Esophagus squamous epithelium (tissue), 5 donors: ENCODE measurements at places on chromosomes 2 and 18. TPM values are rescaled to one million over a fixed set of nuclear protein-coding genes. Genes with fewer than 3 reads are reported as not detected.

DNA sequence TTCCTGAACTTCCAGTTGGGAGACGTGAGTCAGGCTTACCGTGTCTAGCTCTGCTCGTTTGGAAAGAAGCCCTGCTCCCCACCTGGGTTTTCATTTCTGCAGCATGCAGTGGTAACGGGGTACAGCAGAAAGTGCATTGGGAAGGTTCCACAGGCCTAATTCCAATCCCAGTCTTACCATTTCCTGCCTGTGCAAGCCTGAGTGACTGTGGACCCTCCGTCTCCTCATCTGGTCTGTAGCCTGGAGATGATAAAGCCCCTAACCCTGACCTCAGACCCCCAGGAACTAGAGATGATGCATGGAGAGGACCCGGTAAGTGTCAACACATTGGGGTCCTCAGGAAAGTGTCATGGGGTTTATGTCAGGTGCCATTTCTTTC is 5.8 kb upstream of the PSD4 start:
- DNase-seq = no peak

DNA sequence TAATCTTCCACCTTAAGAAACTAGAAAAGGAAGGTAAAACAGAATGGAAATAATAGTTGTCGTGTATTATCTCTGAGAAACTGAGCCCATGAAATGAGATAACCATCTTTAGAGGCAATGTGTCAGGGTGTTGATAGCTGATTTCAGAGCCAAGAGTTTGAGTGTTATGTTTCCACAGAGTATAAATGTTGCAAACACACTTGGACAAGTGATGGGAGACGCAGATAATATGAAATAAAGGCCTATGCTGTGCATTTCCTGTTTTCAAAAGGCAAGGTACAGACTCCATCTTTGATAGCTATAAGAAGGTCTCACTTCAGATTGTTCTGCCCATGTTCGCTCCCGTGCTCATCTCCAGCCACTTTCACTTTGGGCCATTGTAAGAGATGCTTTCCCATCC is 25.9 kb upstream of the DNER start:
- no peak for DNase-seq

DNA sequence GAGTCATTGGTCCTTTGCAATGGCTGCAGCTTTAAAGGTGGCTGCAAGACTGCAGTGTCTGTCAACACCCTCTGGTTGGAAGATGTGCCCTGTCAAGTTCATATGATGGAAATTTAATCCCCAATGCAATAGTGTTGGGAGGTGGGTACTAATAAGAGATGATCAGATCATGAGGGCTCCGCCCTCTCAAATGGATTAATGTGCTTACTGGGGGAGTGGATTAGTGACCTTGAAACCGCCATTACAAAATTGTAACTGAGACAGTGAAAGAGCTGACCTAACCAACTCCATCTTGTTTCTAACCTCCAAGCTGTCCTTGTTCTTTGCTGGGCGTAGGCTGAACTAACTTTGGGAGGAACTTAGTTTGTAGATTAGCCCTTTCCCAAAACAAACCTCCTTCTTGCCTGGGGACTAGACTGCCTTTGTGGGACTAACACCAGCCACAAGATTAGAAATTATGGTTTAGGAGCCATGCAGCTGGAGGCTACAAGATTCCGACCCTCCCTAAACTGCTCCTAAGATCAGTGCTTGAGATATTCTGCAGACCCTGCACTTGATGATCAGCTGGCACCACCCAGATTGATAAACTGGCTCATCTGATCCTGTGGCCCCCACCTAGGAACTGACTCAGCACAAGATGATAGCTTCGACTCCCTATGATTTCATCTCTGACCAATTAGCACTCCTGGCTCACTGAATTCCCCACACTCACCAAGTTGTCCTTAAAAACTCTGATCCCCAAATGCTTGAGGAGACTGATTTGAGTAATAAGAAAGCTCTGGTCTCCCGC is 13.7 kb downstream of the MYCN start:
- no peak for DNase-seq

DNA sequence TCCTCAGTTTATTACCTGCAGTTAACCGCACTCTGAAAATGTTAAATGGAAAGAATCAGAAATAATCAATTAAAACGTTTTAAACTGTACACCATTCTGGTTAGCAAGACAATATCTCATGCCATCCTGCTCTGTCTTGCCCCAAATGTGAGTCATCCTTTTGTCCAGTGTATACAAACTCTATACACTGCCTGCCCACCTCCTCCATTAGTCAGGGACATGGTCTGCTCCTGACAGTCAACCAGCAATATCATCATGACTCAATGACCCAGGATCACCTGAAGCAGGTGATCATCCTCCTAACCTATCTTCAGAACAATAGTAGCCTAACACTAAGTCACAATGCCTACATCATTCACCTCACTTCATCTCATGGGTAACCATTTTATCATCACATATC is 214.7 kb downstream of the KCNH7 start:
- DNase-seq = no peak

- DNase-seq = no peak
These were observed 204.9 kb upstream of the PXDN start for GRCh38 chr2:1949265-1949664.

DNA sequence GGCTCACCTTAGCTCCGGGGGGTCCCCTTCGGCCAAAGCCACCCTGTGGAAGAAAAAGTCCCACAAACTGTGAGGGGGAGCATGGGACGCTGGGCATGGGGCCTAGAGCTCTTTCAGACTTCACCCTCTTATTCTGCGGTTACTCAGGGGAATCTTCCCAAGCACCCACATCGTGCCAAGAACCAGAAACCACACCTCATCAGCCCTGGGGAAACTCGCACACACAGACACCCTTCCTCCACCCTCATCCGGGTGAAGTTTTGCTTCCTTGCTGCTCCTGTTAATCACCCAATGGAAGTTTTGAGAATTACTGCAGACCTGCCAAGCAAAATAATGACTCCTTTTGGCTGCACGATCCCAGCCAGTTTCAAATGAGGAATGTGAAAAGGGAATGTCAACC is 59.1 kb downstream of the COL6A3 start:
- DNase-seq = no peak

The IL1R1 gene
- total RNA-seq = 31.9 TPM

The RESP18 gene
- not detected for total RNA-seq

The IGFBP5 gene
- total RNA-seq = 68.9 TPM

The MSH6 gene
- 24.0 TPM for total RNA-seq

The AOX1 gene
- total RNA-seq = 3.2 TPM

The WIPF1 gene
- total RNA-seq = 3.7 TPM

The INHA gene
- not detected for total RNA-seq

The OSR1 gene
- 1.2 TPM for total RNA-seq

The PTH2R gene
- total RNA-seq = not detected

The TEKT4 gene
- total RNA-seq = not detected
